HS-5 (cell line): ENCODE measurements at places on chromosomes 2 and 18.

- DNase-seq, result no peak
These were observed 498 bp downstream of the TGOLN2 start for GRCh38 chr2:85327160-85327821.

DNA sequence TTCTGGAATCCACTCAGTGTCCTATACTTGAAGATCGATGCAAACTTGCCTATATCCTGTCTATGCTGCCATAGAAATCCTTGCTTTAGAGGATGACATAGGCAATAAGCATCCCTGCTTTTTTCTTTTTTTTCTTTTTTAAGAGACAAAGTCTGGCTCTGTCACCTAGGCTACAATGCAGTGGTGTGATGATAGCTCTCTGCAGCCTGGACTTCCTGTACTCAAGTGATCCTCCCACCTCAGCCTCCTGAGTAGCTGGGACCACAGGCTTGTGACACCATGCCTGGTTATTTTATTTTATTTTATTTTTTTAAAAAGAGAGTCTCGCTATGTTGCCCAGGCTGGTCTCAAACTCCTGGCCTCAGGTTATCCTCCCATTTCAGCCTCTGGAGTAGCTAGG, 76.9 kb downstream of the LBH start:
- no peak for DNase-seq

GRCh38 chr2:70923378-70924015, 12.2 kb upstream of the ATP6V1B1 start:
- DNase-seq, result no peak

DNA sequence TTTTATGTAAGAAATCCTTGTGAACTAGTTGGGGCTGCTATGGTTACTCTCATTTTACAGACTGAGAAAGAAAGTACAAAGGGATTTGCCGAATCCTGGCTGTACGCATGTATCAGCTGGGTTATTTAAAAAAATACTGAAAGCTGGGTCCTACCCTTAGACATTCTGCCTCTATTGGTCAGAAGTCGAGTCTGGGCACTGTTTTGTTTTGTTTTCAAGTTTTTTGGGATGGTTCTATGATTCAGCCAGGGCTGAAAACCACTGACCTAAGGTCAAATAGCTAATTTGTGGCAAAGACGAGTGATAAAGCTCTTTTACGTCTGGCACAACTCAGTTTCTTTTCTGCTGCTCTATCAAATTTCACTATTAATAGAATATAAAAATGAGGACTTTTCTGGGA, 5.9 kb upstream of the SLC8A1 start:
- DNase-seq, result no peak

DNA sequence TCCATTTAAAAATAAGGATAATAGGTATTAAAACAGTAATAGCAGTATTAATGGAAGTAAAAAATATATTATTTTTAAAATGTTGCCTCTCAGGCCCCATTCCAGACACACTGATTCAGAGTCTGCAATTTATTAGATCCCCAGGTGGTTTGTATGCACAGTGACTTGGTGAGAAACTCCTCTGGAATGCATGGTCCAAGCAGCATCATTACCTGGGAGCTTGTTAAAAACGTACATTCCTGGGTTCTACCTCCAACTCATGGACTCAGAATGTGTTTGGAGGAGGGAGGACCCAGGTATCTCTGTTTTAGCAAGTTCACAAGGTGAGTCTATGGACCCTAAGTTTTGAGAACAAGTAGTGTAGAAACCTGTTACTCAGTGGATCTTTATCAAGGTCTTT, 95.6 kb downstream of the ITGA4 start:
- no peak for DNase-seq

- no peak for DNase-seq
These were observed 189.1 kb downstream of the WDPCP start for GRCh38 chr2:63399156-63399555.

GRCh38 chr2:161976917-161977316, 97.1 kb downstream of the DPP4 start:
- no peak for DNase-seq

DNA sequence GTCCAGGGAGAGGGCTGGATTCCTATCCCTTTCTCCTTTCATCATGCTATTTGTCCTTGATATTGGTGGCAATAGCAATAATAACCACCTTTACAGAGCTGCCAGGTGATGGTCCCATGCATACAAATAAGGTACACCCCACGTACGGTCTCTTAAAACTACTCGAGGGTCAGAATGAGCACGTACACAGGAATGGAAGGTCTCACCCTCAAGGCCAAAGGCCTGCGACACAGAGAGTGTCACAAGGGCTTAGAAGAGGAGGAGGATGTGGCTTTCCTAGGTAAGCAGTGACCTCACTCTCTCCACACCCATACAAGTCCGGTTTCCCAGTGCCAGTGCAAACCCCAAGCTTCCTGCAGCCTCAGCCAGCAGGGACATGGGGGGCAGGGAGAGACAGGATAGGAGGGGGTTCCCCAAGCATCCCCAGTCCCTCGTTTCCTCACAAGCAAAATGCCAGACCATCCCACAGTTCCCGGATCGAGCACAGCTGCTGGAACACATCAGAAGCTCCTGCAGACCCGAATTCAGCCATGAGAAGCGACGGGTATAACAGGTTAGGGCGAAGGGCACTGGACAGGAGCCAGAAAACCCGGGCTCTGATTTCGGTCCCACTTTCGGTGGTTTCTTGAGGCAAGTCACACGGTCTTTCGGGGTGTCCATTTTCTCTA, 49.2 kb downstream of the PLB1 start:
- DNase-seq, result no peak

DNA sequence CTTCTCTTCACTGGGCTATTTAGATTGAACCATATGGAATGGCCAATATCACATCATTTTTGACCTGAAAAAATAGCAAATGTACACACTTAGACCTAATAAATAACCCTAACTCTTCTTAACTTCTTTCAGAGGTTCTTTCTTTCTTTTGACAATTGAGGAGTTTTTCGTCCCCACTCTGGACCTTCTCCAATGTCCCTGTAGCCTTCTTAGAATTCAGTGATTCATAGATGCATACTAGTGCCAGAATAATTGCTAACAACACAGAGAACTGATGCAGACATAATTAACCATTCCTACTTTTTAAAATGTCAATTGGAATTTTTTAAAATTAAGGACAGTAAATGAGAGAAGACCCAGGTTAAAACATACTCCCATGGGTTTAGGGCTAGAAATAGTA, 20.0 kb downstream of the DAPL1 start:
- DNase-seq, result no peak

- no peak for DNase-seq
These were observed 236.2 kb downstream of the ETAA1 start for GRCh38 chr2:67633212-67633856.

GRCh38 chr2:23519334-23519651, 134.3 kb downstream of the KLHL29 start:
- DNase-seq, result no peak

GRCh38 chr2:59312967-59313940, 1072.1 kb upstream of the FANCL start:
- DNase-seq, result no peak
